Stimulated activated CD8-positive, alpha-beta memory T cell treated with anti-CD3 and anti-CD28 coated beads, Interleukin-15, amount 100 ng/mL, for 48 hours (primary cell): ENCODE measurements at places on chromosomes 2 and 18.
A peak's percentile ranks its signal among the peaks of the same experiment; 100 is the strongest.

DNA sequence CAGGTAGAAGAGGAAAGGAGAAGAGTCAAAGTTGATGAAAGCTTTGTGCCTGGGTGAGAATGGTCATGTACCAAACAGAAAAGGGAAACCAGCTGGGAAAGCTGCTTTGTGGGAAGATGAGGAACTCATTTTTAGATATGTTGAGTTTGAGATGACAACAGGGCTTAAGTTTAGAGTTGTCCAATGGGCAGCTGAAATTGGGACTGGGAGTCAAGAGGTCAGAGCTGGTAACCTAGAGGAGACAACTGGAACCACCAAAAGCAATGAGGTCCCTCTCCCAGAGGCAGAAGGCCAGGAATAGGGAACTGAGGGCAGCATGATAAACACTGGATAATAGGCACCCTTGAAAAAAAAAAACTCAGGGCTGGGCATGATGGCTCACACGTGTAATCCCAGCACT, 48.8 kb downstream of the SLC4A1AP start:
- no peak for DNase-seq

DNA sequence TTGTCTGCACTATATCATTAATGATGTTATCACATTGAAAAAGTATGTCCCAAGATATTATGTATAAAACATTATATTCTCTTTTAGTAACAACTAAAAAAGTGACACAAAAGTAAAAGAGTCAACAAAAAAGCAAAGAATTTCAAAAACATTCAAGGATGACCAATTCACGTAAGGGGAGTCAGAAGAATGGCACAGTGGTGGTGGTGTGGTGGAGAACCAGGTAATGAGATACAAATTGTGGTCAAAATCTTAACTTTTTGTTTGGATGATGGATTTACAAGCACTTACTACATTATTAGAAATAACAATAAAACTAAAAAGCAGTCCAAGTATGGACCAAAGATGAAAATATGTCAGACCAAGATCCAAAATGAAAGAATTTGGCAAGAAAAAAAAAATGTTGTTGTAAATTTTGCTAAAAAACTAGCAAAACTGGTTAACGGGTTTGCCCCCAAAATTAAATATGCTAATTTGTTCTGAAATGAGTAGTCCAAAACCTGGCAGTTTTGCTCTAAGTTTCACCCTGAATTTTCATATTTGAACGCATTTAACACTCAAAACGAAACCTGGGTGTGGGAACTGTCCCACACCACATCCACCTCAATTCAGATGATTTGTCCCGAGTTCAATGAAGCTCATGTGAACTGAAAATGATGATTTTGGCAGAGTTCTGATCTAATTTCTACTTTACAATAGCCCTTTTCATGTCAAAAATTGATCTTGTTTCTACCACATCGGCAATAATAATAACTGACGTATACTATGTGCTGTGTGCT, 135.8 kb downstream of the IKZF2 start:
- DNase-seq: peak; percentile 43

GRCh38 chr2:71700658-71701397, 247.5 kb downstream of the DYSF start:
- no peak for DNase-seq

DNA sequence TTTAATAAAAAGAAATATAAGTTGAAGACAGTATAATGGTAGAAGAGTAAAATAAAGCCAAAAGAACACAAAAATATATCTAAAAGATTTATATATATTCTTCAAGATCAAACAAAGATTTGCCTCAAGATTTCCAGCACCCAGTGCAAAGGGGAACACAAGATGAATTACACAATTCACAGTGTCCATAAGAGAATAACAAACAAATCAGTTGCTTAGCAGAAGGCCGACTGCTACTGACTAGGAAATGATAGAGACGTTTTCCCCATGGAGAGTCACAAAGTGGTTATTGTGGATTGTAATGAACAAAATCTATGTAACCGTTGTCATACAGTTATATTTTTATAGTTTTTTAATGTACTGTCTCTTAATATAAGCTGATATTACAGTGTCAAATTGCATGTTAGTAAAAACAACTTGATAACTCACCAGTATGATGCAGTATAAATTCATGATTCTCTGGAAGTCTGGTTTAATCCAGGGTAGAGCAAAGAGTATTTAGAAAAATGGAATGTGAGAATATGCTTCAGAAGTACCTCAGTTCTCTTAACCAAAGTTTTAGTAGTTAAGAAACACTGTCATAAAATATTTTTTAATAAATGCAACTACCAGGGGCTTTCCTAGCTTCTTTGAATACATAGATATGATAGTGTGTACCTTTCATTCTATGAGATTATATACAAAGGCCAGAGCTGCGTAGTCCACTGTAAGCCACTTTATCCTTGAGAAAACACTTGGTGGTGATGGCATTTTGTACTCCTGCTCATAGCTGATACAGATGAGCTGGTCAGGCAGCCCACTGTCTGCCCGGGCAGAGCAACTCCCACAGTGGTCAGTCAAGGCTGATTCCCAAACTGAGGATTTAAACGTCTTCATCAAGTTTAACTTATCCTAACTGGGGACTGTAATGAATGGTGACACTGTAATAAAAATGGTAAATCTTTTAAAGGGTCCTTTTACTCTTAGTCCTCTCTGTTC, 180.5 kb upstream of the DTNA start:
- no peak for DNase-seq

DNA sequence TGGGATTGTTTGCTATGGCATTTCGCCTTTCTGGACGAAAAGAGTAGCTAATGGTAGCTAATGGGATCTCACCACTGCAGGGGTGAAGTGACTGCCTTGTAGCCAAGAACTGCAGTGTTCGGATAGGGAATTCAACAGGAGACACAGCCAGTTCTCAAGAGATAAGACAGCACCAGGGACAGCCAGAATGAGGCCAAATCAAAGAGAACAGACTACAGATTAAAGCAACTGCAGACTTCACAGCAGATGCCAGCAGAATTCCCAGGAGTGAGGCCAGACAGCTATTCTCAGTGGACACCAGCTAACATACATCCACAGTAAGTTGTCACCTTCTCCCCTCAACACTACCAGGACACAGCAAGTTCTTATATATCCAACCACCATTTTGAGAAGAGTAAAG, 124.0 kb downstream of the PLA2R1 start:
- no peak for DNase-seq

- no peak for DNase-seq
Observed at GRCh38 chr18:6294148-6294784, 120.4 kb downstream of the L3MBTL4 start.

DNA sequence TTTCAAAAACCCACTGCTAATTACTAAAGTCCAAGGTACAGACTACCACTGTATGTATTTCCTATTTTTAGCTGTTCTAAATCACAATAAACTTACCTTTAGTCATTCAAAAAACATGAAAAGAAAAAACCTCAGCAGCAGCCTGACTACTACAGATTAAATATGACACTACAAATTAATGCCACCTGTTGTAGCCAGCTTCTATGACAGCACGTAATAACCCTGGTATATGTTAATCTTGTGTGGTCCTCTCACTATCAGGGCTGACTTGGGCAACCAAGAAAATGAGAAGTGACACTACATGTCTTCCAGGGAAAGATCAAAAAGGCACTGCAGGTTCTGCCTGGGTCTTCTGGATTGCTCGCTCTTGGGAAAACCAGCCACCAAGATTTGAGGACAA, 90.6 kb upstream of the FAM124B start:
- DNase-seq: no peak

- no peak for DNase-seq
Observed at GRCh38 chr2:164242409-164242808, 378.9 kb downstream of the GRB14 start.

- no peak for DNase-seq
Observed at GRCh38 chr2:147420517-147420916, 424.3 kb upstream of the ACVR2A start.

GRCh38 chr2:204892506-204893255, 347.4 kb downstream of the PARD3B start:
- no peak for DNase-seq

DNA sequence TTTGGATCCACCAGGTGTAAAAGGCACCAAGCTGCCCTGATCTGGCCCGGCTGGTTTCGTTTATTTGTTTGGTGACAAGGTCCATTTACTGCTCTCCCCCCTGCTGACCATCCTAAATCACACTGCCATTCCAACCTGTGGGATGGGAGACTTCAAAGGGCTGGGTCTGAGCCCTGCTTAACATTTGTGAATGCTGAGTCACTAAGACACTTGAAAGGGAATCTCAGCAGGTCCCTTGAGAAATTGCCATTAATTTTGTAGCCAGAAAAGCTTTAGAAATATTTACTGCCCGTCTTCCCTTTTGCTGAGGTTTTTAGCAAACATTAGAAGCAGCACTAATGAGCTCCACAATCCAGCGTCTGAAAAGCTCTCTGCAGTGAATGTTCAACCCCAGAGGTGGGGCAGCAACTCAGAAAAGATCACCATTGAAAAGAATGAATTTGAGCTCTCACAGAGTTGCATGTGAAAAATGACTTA, 133.8 kb downstream of the ARL4C start:
- no peak for DNase-seq

GRCh38 chr18:55997151-55997561, 409.2 kb upstream of the TCF4 start:
- no peak for DNase-seq
